ENCODE measurements at places on chromosomes 12 and 14.

GRCh38 chr12:107092669-107093416 lies 506 bp downstream of the CRY1 start:
- peak; percentile 72 for DNase-seq

- DNase-seq = no peak
Observed at GRCh38 chr14:29897181-29897580, 30.5 kb downstream of the PRKD1 start.

- no peak for DNase-seq
Observed at GRCh38 chr14:74065746-74066575, 18.3 kb downstream of the ALDH6A1 start.

DNA sequence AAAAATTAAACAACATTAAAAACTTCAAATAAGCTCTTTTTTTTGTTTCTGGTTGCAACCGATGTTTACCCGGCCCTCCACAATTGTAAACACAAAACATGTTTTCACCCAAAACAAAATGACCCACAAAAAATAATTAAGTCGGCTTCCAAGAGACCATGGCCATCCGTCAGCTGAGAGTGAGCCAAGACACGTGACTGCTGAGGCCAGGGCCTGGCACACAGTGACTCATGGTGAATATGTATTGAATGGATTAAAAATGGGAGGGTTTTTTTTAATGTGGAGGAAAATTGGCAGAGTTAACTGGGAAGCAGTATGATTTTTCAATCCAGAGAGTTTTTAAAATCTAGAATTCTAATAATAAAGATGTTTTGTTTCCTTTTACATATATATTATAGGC lies 13.8 kb upstream of the CPNE8 start:
- no peak for DNase-seq

DNA sequence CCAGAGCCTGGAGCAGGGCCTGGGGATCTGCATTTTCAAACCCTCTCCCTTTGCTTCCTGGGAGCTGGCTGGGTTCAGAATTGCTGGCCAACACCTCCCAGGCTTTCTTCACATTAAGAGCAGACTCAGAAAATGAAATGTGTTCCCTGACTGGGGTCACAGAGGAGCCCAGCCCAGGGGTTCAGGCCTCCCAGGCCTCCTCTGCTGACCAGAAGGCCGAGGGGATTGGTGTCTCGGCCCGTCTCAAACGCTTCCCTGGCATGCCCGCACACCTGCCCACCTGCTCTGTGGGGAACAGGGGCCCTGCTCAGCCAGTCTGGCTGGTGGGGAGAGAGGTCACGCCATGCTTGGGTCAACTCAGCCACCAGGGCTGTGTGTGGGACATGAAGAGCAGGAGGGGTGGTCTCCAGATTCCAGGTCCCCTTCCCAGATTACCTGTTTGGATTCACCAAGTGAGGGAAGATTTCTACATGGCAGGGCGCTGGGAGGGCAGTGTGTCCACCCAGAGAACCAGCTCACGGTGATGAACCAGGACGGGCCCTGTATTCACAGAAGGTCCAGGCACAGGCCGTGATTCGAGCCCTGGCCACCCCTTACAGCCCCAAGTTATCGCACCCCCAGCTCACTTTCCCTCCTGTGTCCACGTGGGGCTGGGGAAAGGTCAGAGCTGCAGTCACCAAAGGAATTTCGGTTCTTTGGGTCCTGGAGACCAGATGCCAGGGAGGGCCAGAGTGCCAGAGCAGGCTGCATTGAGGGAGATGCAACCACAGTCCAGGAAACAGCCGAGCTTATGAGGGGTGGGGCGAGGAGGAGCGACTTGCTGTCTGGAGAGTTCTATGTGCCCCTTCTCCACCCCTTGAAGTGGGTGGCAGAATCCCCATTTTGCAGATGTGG lies 55.2 kb upstream of the RIN3 start:
- DNase-seq = no peak

DNA sequence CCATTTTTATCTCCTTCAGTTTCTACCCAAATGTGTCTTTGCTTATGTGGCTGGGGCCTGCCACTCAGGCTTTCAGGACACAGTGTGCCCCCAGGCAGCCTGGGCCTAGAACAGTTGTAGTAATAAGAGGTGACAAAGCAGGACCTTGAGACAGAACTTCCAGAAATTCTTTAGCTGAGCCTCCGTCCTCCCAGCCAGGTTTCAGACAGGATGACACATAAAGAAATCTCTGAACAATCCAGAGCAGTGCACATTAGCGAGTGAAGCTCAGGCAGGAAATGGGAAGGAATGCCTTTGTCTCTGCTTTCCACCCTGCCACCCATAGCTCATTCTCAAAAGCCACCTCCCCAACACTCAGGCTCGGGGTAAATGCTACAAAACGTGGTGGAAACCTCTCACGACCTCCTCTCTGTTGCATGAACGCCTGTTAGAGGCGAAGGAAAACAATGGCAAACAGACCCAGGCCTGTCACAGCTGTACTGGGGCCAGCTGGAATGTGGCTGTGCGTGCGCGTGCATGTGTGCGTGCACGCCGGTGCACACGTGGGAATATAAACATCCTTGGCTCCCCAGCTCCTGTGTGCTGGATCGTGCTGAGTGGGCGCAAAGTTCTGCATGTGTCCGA lies 286.7 kb downstream of the ZFP36L1 start:
- DNase-seq = no peak

GRCh38 chr14:23153851-23154796 lies 29.3 kb downstream of the SLC7A8 start:
- DNase-seq = no peak

- DNase-seq = no peak
Observed at GRCh38 chr12:64700532-64700931, 58.7 kb downstream of the GNS start.

GRCh38 chr14:100393362-100393761 lies 70.2 kb downstream of the SLC25A47 start:
- no peak for DNase-seq

- DNase-seq = no peak
Observed at GRCh38 chr12:24630446-24630845, 318.5 kb downstream of the BCAT1 start.

DNA sequence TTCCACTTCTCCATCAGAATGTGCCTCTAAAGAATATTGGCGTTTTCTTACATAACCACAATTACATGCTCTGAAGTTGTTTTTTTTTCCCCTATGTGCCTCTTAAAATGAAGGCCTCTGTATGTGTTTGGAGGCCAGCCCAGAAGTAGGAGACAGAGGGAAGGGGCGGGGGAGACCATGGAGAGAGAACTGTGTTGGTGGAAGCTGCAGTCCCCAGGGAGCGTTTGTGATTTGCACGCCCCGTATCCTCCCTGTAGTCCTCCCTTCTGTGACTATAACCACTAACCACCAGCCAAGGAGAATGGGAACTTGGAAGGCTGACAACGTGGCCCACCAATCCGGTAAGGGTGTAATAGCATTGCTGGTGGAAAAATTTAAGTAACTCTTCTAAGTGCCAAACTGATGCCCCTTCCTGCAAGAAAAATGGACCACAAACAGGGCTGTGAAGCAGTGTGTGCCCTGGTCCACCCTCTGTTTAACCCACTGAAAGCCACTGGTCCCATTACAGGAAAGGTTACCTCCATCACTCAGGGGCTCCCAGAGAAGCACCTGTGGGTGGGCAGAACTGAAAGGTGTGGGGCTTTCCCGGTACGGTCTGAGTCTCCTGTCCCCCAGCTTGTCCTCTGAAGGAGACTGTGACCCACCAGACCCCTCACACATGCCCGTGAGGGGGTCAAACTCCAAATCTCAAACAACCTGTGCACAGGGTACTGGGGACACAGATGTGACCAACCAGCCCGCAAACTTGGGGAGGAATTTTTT lies 36.8 kb downstream of the CCDC88C start:
- DNase-seq = no peak

DNA sequence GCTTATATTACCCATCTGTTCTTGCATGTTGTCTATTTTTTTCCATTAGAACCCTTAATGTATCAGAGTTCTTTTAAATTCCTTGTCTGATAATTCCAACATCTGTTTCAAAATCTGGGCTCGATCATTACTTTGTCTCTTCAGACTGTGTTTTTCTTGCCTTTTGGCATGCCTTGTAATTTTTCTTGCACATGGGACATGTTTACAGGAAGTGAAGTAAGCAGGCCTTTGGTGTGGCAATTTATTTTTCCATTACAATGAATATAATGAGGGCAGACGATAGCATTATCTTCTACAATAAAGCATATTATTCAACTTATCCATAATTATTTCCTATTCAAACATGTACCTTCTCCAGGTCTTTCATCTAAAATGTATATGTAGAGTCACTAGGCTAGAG lies 48.3 kb downstream of the STXBP6 start:
- DNase-seq = no peak

DNA sequence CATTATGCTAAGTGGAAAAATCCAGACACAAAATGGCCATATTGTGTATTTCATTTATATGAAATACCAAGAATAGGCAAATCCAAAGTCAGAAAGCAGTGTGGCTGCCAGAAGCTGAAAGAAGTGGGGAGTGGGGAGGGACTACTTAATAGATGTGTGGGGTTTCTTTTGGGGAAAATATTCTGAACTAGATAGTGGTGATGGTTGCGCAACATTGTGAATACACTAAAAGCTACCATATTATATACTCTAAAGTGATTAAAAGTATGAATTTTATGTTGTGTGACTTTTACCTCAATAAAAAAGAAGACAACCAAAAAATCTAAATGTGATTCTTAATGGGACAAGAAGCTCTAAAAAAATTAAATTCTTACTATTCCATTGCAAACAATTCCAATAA lies 272.6 kb downstream of the DAD1 start:
- no peak for DNase-seq

DNA sequence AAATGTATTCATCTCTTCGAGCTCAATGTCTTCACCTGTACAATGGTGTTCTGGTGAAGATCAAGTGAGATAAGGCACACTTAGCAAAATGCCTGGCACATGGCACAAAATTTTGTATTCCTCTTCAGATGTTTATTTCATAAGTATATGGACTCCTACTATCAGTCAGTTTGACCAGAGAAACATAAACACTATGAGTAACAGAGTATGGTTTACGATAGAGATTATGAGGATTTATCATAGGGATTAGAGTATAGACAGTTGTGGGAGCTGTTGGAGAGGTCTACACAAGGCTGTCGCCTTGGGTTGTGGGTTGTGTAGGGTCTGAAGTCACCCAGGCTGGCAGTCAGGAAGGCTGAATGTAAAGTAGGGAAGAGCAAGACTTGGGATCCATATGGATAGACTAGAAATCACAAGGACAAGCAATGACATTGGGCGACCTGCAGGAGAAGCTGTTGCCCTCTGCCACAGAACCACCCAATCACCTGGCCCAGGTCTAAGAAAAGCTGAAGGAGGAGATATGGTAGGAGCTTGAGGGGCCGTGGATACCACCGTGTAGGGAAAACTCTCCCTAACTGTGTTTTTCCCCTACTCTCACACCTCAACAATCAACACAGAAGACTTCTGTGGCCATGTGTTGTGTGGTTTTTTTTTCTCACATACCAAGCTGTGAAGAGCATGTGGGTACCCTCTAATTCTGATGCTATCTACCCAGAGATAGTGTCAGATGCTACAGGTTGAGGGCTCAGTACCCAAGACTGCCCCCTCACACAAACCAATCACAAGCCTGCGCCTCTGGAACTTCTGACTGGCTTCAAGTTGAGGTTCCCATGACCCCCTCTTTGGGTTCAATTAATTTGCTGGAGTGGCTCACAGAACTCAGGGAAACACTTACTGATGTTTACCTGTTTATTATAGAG lies 27.2 kb upstream of the RESF1 start:
- DNase-seq = no peak

GRCh38 chr12:101243074-101243473 lies 33.0 kb upstream of the SLC5A8 start:
- DNase-seq = no peak

DNA sequence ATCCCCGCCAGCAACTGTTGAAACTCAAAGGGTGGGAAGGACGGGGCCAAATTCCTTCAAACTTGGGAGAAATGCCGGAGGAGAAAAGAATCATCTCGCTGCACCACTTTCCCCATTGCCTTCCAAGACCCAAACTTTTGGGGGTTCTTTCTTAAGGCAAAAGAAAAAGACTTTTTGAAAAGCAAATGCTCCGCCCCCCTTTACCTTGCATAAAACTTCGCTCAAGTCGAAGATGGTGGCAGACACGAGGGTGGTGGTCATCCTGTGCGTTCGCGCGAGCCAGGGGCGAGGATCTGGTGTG lies 239 bp downstream of the ZFP36L1 start:
- DNase-seq = no peak

- no peak for DNase-seq
Observed at GRCh38 chr12:27898022-27898421, 74.5 kb downstream of the PTHLH start.

GRCh38 chr12:115305275-115305674 lies 621.3 kb upstream of the TBX3 start:
- no peak for DNase-seq

DNA sequence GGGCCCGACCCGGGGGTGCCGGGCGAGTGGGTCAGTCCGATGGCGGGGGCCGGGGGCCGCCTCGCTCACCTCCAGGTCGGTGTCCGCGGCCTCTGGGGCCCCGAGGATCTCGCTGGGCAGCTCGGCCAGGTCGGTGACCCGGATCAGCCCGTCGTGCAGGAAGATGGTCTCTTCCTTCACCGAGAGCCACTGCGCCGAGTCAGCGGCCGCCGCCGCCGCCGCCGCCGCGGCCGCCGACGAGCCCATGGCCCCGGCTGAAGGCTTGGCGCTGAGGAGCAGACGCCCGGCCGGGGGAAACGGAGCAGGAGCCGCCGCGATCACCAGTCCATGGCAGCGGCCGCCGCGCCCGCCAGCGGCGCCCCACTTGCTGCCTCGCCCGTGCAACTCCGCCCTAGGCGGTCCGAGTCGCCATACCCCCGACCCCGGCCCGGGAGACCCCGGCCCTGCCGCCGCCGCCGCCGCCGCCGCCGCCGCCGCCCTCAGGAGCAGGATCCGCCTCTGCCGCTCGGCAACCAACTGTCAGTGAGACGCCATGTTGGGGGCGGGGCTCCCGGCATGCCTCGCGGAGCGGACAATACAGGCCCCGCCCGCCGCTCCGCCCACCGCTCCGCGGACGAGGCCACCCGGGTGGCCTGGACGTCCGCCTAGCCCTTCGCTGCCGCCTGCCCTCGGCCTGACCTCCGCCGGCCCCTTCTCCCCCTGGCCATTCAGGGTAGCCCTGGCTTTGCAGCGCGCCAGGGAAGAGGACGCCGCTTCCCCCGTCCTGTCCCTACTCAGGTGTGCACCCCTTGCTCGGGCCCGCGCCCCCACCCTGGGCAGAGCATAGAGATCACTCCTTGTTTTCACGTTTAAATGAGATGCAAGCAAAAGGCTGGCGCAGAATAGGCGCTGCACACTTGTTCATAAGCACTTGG lies at the start of gene HECTD4:
TSS of gene HECTD4 (minus strand) at position 549 of the 914 bp plus-strand sequence. CDS start at position 246, 303 bp downstream.
- peak; percentile 86 for DNase-seq

DNA sequence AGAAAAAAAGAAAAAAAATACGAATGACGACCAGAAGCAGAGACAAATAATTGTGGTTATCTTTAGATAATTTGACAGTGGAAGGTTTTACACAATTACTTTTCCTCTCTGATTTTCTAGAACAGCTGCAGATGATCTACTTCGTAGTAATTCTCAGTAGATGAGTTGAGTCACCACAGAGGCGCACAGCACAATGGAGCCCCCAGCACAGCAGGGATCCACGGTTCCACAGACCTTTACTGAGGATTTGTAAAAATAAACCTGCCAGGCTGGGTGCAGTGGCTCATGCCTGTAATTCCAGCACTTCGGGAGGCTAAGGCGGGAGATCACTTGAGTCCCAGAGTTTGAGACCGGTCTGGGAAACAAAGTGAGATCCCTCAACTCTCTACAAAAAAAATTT lies 29.3 kb downstream of the AMN start:
- no peak for DNase-seq

Measured in activated CD4-positive, CD25-positive, alpha-beta regulatory T cell (primary cell).